Stimulated activated CD8-positive, alpha-beta memory T cell treated with anti-CD3 and anti-CD28 coated beads, Interleukin-15, amount 100 ng/mL, for 48 hours (primary cell): ENCODE measurements at places on chromosomes 5 and 9.

DNA sequence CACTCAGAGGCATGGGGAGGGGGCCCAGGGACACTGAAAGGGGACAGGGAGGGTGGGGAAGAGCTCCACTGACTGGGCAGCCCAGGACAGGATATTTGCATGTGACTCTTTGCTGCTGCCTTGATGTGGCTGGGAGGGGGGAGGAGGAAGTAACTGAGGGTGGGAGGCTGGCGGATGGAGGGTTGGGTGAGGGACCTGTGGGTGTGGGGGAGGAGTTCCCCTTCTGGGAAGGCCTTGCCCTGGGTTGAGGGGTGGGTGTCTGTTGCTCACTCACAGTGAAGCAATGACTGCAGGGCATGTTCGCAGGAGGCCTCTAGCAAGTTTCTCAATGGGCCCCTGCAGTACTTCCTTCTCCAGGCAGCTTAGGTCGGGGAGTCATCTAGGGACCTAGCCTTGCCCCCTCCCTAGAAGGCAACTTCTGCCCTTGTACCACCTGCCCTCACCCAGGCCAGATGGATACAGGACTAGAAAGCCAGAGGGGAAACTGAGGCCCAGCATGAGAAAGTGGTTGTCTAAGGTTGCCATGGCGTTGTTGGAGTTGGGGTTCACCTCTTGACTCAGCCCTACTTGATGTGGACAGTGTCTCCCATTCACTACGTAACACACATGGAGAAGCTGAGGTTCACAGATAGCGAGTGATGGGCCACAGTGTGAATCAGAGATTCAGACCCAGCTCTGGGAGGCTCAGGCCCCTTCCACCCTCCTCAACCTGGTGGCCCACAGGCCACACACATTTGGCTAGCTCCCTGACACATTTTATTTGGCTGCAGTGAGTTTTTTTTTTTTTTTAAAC lies 3.0 kb downstream of the GRK6 start:
- DNase-seq = peak; percentile 88

DNA sequence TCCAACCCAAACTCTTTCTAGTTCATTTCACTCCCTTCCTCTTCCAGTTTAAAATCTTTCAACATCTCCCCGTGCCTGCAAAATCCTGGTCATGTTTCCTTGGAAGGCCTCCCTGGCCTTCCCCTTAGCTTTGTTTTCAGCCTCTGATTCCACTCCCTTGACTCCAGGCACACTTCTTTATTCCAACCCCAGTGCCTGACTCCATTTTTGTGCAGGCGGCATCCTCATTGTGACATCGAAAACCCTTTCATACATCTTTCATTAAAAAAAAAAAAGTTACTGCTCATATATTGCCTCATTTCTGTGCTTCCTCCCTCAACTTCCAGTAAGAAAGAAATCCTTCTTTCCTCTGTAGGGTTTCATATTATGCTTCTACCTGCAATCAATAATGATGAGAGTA lies 7.1 kb upstream of the TNFSF8 start:
- DNase-seq = no peak

DNA sequence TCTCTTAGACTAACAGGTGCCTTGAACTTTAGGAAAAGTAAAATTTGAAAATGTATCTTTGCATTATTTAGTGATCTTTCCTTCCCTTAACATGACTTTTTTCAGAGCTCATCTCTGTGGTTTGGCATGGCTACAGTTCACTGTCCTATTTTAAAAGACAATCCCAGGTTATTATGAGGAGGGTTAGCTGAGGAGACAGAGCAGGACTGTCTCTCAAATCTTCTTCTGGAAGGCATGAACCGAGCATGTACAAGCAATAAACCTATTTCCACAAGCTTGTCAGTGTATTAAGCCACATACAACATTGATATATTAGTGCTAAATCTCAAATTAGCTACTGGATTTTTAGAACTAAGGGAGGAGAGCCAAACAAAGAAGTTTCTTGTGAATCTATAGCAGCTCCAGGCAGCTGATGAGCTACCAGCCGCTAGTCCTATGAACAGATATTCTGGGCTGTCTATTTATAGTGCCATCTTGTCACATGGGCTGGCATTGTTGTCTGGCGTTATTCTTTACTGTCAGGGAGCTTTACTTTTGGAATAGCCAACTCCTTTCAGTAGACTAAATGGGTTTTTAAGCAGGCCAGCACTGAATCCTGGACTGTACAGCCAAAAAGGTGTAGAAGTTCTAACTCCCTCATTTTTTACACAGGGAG lies 171.2 kb upstream of the ACTBL2 start:
- no peak for DNase-seq

- DNase-seq = no peak
Measured at GRCh38 chr5:56498759-56499395, 265.7 kb upstream of the ANKRD55 start.

GRCh38 chr9:11946531-11946930 lies 746.7 kb upstream of the TYRP1 start:
- no peak for DNase-seq

DNA sequence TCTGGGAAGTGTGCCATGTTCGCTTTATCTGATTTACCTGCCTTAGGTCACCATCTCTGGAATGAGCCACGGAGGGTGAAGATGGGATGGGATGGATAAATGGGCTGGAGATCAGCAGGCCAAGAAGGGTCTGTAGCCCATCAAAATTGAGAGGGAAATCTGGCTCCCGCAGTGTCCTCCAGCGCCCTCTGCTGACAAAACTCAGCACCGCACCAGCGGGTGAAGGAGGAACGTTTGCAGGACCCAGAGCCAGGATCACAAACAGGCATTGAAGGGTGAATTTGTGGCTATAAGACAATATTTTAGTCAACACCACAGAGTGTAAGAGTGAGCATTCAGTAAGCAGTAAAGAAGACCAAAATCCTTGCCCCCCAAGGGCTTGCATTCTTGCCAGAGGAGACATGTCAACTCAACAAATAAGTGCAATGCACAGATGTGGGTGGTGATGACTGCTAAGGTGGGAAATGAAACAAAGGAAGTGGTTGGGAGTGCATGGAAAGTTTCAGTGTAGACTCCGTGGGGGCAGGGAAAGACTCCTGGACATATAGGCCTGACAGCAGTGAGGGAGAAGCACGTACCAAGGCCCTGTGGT lies 124.4 kb downstream of the TENT4A start:
- DNase-seq = no peak

DNA sequence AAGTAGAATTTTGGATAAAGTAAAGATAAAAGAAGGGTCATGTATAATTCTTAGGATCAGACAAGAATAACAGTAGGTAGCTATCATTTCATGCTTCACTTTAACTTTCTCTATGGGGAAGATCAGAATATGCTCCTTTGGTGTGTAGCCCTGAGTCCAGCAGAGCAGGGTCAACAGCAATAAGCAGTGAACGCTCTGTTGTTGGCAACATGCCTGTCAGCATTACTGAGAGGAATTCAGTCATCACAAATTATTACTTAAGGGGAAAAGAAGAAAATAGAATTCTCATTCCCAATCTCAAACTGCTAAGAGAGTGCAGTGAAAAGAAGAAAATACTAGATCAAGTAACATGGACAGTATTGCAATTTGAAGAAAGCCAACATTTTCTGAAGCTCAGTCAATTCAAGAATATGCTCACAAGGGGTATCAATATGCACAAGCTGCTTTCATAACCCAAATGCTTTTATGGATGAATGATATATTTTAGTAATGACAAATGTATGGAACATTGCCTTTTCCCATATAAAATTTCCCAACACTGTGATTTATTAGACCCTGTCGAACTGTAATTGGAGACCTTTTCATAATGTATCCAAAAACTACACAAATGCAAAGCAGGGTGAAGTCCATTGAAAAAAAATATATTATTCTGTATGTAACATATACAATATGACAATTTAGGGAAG lies 1359.4 kb downstream of the EFNA5 start:
- no peak for DNase-seq

DNA sequence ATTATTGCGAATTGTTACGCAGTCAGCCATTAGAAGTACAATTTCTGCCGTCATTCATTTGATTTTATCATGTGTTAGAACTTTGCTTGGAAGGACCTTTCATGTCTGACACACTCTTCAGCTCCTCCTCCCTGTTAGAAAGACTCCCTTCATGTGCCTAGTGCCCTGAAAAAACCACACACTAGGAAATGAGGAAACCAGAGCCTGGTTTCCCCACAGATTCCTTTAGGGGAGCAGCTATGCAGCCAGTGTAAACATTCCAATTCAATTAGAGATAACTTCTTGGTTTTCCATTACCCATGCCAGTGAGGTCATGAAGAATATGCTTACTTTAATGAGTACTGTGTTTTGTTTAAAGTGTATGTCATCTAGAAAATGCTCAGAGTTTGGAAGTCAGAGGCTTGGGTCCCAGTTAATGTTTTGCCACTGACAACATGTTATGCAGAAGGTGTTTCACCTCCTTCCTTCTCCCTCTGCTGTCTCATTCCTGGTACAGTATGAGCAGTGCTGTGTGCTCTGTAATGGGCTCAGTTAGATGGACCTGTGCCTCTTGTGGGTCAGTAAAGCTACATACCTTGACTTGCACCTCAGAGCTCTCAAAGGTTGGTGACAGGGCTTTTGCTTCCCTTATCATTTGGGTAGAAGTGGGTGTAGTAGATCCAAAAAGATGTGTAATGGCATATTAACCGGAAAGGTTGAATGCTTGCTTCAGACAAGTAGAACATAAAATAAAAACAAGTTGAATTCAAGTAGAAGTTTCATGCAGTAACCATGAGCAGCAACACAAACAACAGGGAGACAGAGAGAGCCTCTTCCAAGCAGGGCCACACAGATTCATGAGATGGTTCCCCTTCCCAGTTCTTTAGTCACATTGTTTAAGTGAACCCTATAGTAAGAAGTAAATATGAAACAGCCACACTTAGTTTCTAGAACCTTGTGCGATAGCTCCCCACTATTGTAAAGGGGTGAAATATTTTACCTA lies 52.6 kb upstream of the TNFAIP8 start:
- no peak for DNase-seq

GRCh38 chr9:24498632-24499031 lies 47.1 kb downstream of the IZUMO3 start:
- no peak for DNase-seq
